ENCODE measurements at places on chromosomes 1 and 21.
A peak's percentile ranks its signal among the peaks of the same experiment; 100 is the strongest.

- DNase-seq = peak; percentile 92
Observed at GRCh38 chr1:234599617-234600417, 10.2 kb downstream of the IRF2BP2 start.

- DNase-seq = no peak
Observed at GRCh38 chr1:151799179-151800022, 5.8 kb downstream of the LINGO4 start.

DNA sequence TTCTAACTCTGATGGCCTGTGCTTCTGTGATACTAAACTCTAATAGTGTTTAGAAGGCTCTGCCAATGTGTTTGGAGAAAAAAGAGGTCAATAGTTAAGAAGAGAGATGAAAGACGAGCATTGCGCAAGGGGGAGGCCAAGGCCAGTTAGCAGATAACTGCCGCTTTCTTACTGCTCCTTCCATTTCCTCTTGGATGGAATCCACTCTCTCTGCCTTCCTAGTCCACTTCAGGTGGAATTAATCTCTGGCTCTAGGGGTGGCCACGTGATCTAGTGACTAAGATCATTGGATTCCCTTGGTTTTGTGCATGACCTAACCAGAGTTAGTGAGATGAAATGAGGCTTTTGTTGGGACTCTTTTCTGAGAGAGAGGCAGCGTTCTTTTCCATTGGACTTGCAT is 148.3 kb downstream of the ACTL8 start:
- DNase-seq = no peak

- no peak for DNase-seq
Observed at GRCh38 chr1:33143176-33143575, 38.7 kb downstream of the TRIM62 start.

DNA sequence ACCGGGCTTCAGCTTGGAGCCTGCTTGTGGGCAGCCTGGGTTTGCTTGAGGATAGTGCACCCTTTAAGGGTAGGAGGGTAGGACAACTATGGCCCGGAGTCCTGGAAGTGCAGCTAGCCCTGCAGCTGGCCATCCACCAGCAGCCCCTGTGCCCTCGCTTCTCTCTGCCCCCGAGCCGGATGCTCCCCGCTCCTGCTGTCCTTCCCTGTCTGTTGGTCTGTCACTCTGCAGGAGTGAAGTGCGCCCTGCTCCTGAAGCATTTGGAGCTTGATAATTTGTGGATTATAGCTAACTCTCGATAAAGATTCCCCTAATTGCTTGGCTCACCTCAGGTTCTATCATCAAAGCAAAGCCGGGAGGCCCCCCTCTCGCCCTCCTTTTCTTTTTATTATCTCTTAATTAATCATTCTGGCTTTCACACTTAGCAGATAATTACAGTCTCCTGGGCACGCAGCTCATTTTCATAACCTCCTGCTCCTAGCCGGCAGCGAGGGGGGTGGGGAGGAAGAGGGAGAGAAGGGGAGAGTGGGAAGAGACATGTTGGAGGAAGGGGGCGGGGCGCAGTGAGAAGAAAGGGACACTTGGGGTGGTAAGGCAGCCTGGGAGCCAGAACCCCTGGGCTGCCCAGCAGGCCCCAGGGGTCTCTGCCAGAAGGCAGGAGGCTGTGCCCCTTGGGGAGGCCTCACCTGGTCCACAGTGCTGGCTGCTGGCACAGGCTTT is 14.4 kb downstream of the KIRREL1 start:
- DNase-seq = peak; percentile 65

GRCh38 chr1:234771642-234772344 is 161.8 kb upstream of the IRF2BP2 start:
- DNase-seq = no peak

- DNase-seq = no peak
Observed at GRCh38 chr1:34784751-34785221, 3.8 kb downstream of the GJB3 start.

DNA sequence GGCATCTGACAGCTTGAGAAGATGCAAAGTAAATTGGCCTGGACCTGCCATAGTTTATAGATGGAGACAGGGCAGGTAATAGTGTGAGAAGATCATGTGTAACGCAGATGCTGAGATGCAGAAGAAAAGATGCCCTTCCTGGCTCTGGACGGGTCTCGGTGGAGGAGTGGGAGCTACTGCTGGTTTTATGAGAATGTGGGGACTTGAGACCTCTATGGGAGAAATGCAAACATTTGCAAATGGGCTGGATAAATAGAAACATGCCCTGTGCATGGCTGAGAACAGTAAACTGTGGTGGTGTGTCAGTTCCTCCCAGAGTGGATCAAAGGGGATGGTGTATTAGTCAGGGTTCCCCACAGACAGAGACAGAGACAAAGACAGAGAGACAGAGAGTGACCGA is 21.9 kb downstream of the UBASH3A start:
- DNase-seq = no peak

DNA sequence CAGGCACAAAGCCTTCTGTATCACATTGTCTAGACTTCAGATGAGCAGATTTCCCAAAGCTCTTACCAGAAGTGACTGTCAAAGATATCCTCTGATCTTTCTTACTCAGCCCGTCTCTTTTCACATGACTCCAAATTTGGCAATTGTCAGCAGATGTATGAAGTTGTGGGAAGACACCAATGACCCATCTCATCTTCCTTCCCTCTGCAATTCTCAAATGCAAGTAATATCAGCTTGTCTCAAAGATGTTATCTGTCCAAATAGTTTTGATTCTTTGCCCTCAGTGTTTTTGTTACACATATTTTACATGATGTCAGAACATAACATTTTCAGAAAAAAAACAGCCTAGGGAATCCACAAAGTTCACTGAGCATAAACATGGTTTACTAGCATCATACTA is 45.1 kb upstream of the RGS2 start:
- no peak for DNase-seq

- no peak for DNase-seq
Observed at GRCh38 chr1:34113887-34114286, 51.1 kb downstream of the CSMD2 start.

DNA sequence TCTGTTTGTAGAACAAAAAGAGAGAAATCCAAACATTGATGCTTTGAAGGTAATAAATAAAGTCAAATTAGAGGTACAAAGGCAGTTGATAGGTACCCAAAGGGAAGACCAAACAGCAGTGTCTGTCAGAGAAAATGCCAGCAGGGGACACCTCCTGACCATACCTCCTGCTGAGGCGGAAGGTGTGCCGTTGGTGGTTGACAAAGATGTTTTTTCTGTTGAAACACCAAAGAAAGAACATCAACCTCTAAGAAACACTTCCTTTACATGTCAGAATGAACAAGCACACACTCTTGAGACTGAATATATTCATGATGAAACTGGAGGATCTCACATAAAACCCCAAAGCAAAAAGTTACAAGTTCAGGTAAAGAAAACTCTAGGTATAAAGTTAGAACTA is 128.3 kb downstream of the MACF1 start:
- no peak for DNase-seq

DNA sequence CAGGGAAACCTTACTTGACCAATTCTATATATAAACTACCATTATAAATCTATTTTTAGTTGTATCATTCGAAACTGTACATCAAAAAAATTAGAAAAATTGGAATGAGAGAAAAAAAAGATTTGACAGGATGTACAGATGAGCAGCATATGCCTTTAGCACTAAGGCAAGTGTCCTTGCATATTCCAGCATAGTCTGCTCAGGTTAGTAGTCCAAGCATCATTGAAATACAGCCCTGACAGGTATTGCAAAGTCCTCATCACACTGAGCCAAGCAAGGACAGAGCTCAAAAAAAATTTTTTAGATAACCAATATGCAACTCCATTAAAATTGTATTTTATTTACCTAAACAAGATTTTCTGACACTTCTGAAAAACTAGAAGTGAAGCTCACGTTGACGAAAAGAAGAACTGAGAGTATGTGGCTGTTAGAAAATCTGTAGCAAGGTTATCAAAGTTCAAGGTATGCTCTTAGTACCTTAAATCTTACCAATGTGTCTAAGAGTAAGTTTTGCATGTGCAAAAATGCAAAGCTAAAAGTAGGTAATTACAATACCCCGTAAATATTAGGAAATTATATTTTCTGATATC is 465.6 kb upstream of the ADGRL4 start:
- no peak for DNase-seq

DNA sequence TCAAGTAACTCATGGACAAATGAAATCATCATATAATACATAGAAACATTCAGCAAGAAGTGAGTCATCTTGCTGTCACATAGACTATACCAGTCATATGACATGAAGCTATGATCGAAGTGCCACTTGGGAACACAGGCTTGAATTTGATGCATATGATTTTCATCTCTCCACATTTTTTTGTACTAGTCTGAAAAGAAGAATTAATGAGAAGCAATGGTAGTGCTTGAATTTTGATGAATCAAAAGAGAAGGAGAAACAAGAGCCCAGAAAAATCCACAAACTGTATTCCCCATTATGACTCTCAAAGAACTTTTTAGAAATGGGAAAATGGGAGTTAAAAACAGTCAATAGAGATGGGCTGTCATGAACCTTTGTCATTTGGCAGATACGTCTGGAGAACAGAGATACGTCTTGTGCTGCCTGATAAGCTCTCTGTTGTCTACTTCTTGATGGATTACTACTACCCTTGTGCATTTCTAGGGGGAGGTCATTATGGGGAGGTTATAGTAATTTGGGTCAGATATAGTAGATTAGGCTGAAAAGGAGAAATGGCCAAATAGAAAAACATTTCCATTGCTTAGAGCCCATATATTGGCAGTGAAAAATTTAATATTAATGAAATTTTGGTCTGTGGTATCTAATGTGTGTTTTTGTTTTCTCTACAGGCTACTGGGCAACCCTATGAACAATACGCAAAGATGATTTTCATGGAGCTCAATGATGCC is 8.0 kb upstream of the LEPR start:
- DNase-seq = no peak

- no peak for DNase-seq
Observed at GRCh38 chr1:234495231-234495990, 16.4 kb upstream of the TARBP1 start.

DNA sequence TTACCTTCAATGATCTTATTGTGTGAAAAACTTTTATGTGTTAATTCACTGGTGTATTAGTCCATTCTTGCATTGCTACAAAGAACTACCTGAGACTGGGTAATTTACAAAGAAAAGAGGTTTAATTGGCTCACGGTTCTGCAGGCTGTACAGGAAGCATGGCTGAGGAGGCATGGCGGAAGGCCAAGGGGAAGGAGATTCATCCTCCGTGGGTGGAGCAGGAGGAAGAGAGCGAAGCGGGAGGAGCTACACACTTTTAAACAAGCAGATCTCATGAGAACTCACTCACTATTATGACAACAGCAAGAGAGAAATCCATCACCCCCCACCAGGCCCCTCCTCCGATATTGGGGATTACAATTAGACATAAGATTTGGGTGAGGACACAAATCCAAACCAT is 44.2 kb upstream of the RGS7 start:
- no peak for DNase-seq

DNA sequence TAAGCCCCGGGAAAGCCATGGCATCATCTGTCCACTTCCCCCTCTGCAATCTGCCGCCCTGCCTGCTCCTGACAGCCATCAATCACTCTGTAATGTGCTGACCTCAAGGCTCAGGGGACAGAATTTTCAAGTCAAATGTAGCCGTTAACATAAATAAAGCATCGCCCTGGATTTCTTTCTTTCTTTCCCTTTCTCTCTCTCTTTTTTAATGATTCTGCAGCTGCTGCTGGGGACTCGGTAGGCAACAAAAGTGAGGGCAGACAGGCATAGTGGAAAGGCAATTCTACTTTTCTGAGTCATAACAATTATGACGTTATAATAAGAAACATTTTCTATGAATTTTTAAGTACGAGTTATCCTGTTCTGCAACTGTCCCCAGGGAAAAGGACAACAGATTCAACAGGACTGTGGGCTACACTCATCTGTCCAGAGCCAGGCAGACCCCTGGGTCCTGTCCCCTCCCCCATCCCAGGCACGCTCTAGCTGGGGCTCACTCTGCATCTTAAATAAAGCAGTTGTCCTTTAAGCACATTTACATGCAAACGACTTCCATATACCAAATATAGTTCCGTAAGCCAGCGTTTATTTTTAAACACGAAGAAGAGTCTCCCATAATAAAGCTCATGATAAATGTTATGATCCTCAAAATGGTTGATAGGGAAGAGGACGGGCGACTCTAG is 78.7 kb downstream of the SSBP3 start:
- DNase-seq = no peak

DNA sequence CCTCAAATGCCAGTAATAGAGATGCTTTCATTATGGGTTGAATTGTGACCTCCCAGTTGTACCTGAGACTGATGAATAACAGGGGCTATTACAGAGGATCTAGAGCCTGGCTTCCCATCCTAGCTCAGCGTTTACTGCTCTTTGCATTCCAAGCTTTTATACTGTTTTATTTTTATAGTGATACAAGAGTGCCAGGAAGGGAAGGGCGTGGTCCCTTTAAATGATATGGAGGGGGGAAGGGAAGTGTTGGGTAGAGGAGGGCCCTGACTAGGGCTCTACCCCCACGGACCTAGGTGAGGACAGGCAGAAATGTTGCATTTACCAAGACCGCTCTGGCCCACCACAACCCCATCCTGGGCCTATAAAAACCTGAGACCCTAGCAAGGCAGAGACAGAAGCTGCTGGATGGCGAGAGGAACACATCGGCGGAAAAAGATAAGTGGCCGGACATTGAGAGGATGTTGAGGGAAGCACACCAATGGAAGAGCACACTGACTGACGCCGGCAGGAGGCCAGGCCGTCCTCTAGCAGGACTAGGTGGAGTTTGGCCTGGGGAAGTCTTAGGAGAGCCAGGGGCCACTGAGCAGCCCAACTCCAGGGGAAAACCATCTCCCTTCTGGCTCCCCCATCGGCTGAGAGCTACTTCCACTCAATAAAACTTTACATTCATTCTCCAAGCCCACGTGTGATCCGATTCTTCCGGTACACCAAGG is 1025.9 kb downstream of the TTLL7 start:
- DNase-seq = no peak

- no peak for DNase-seq
Observed at GRCh38 chr1:211320980-211321379, 5.7 kb upstream of the TRAF5 start.

DNA sequence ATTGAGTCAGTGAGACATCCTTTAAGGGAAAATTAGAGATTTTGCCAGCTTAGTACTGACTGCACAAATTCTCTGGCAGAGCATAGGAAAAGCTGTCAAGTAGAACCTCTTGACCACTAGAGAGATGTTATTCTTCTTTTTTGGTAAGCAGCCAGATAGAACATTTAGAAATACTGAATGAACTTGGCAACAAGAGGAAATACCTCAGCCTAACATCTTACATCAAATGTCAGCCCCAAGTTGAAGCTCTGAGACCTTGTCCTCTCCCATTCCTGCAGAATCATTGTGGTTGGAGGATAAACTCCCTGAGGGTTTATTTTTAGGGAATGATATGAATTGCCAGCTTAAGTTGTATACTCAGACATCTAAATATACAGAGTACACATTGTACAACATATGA is 53.5 kb downstream of the MIGA1 start:
- DNase-seq = no peak

- no peak for DNase-seq
Observed at GRCh38 chr1:229204921-229205777, 65.8 kb upstream of the RAB4A start.

GRCh38 chr21:31887391-31887841 is 14.6 kb downstream of the HUNK start:
- no peak for DNase-seq

GRCh38 chr1:202165267-202165941 is 5.0 kb upstream of the PTPN7 start:
- peak; percentile 86 for DNase-seq
